ENCODE measurements at places on chromosomes 5 and 9.
A peak's percentile ranks its signal among the peaks of the same experiment; 100 is the strongest.

GRCh38 chr9:18976709-18977531 lies 56.1 kb downstream of the SAXO1 start:
- DNase-seq, result no peak

GRCh38 chr5:65483546-65484346 lies 2.0 kb upstream of the ADAMTS6 start:
- peak; percentile 47 for DNase-seq

DNA sequence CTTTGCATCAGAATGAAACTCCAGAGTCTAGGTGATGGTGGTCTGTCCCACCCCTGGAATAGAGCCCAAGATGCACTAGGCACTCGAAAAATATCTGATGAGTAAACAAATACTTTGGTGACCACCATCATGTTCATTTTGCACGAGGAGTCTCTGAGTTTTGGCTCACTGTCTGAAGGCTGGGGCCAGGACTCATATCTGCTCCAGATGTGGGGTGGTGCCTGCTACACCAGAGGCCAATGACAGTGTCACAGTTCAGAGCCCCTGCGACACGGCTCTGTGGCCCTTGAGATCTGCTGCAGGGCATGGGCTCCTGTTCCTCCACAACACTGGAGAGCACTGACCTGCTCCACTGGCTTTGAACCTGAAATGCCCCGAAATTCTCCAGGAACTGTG lies 164.6 kb downstream of the ROR2 start:
- DNase-seq, result no peak

GRCh38 chr5:59709846-59710245 lies 183.7 kb downstream of the PDE4D start:
- no peak for DNase-seq

GRCh38 chr9:85225180-85225579 lies 516.6 kb downstream of the AGTPBP1 start:
- no peak for DNase-seq

DNA sequence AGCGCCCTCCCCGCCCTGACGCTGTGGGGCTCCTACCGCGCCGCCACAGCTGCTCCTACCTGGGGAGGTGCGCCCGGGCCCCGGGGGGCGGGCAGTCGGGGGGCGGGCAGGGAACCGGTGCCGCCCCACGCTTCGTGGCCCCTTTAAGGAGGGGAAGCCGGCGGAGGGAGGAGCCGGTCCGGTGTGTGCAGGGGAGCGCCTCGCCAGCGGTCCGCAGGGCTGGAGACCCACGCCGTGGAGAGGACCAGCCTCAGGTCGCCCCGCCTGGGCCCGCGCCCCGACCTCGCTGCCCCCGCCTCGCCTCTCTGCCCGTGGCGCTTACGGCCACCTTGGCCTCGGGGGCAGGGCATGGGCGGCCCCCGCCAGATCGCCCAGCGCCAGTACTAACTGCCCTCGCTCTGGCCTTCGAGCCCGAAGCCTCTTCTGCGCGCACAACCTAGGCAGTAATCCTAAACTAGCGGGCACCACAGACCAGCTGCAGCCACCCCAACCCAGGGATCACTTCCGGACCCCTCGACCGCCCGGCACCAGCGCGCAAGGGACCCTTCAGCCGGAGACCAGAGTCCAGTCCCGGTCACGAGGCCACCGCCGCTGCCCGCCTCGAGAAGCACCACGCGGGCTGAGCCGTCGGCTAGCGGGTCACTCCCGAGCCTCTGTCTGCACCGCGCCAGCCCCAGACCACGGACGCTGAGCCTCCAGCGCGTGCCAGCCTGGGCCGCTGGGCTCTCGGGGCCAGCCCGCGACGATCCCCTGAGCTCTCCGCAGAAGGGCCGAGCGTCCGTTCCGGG lies at the start of gene FOXE1:
FOXE1 (plus strand) TSS at position 171 of the 788 bp plus-strand sequence. CDS start 689 bp downstream, outside the sequence.
- DNase-seq, result peak; percentile 45

DNA sequence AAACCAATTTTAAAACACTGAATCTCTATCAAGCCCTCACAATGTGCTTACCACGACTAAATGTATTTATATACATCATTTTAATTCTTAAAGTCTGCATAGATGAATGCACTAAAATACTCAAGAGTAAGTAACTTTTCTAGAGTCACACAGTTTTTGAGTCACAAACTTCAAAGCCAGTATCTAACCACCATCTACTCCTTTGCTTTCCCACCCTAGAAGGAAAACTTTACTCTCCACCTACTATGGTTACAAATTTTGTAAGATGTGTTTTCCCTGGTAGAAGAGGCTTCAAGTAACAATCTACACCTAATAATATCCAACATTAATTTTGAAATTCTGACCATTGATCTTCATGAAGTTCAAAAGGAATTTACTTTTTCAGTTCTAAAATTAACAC lies 18.7 kb downstream of the ZFAND5 start:
- no peak for DNase-seq

DNA sequence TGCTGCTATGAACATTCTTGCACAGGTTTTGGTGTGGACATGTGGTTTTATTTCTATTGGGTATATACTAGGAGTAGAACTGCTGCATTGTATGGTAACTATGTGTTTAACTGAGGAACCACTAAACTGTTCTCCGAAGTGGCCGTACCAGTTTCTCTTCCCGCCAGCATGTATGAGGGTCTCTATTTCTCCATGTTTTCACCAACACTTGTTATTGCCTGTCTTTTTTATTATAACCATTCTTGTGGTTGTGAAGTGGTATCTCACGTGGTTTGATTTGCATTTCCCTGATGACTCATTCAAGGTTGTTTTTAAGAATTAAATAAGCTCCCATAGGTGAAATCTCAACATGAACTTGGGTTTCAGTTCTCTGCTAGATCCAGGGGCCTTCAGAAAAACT lies 19.4 kb downstream of the PDE8B start:
- no peak for DNase-seq

DNA sequence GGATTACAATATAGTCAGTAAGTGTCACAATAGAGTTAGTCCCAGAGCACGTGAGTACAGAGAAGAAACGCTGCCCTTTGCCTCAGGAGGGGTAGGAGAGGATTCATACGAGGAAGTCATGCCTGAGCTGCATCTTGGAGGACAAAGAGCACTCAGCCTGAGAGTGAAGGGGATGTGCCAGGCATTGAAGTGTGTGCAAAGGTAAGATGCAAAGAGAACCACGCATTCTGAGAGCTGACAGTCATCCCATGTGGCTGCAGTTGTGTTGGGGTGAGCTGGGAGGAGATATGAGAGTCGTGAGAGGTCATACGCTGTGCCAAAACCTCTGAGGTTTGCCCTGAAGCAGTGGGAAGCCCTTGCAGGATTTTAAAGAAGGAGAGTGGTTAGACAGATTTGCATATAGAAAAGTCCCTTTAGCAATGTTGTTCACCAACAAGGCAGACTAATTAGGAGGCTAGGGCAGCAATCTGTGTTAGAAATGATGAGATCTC lies 97.5 kb downstream of the PIP5K1B start:
- peak; percentile 59 for DNase-seq

GRCh38 chr9:114820776-114821501 lies 15.1 kb upstream of the TNFSF15 start:
- no peak for DNase-seq

GRCh38 chr5:62144401-62145022 lies 161.5 kb upstream of the KIF2A start:
- no peak for DNase-seq

- DNase-seq, result no peak
Observed at GRCh38 chr9:88056876-88057275, 81.4 kb downstream of the SPATA31C2 start.

DNA sequence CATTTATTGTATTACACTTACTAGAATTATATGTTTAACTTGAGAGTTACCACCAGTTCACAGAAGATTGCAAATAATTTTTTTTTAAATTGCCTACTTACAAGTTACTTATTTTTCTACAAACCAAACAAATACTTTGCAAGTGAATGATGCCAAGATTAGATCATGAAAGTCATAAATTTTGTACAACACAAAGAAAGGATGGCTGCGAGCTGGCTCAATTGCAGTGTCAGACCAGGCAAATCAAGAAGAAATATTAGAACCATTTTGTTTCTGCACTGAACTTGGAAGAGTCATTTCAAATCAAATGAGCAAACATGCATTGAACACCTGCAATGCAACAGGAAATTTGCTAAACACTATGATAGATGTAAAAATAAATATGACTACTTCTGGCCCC lies 97.3 kb downstream of the PLCXD3 start:
- DNase-seq, result no peak

- DNase-seq, result no peak
Observed at GRCh38 chr5:50969151-50970031, 303.0 kb downstream of the PARP8 start.
